ENCODE measurements at places on chromosomes 6 and 20.

DNA sequence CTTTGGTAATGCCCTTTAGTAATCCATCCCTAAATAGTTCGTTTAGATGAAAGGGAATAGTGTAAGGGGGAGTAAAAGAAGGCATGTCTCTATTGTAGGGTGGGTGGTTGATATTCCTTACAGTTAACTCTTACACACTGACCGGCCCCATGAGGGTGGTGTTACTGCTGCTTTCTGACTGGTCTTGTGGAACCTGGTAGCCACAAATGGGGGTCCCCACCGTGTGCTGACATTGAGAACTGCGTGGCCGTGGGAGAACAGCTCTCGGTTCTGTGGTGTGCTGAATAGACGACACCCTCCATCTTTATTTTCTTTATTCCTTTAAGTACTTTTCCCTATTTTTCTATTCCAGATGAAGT lies 19.3 kb downstream of the MRAP2 start:
- DNase-seq, result no peak

DNA sequence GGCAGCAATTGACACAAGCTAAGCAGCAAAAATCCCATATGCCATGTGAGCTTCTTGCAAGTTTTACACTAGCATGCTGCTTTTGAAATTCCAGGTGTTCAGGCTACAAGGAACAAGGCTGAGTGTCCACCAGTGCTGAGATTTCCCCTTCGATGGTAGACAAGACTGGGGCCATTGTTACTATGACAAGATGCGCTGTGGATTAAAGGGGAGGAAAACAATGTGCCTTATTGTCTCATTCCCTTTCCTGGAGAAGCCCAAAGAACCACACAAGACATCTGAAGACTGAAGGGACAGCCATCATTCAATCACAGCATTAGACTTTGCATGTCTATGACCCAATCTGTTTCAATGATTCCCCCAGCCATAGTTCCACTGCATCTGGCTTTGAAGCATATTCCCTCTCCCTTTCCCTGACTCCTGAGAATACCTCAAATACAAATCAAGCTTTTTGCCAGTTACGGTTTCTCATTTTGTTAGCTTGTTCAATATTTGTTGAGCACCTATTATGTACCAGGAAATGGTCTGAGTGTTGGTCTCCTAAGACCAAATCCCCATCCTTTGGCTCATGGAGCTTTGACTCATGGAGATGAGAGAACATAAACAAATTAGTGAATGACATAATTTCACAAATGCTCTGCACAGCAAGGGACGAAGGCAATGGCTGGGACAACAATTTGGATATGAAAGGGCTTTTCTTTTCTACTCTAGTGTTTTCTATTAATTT lies 23.4 kb upstream of the SCGN start:
- DNase-seq, result no peak

DNA sequence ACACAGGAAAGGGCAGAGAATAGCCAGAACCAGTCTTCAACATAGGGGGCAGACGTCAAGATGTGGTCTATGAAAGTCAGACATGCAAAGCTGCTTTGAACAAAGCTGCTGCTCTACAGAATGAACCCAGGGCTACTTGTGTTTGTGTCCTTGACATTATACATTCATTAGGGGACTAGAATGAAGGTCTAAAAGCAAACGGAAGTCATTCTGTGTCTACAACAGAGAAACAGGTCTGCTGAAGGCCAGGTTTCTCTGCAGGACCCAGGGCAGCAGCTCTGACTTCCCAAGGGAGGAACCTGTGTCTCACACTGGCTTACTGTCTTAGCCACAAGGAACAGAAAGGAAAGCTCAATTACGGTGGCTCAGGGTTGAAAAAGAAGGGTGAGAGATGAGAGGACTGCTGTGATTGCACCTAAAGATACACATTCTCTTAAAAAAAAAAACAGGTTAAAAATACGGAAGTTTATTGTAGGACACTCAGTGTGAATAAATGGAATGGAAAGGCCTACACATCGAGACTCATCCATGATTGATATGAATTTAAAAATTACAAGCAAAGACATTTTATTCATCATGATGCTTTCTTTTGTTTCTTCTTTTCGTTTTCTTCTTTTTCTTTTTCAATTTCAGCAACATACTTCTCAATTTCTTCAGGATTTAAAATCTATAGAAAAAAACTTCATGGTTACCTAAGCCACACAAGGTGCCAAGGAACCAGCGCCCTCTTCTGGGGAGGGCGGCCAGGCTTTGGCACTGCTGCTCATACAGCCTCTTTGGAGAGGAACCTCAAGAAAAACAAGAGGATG lies 6.7 kb downstream of the PSMA7 start:
- DNase-seq, result peak; percentile 68

- no peak for DNase-seq
Measured at GRCh38 chr20:51001430-51002265, 21.3 kb downstream of the KCNG1 start.

- no peak for DNase-seq
Measured at GRCh38 chr6:123533862-123534648, 102.7 kb downstream of the TRDN start.

- DNase-seq, result no peak
Measured at GRCh38 chr6:138035070-138035469, 72.1 kb downstream of the PERP start.

- no peak for DNase-seq
Measured at GRCh38 chr6:7960848-7961247, 50.3 kb upstream of the TXNDC5 start.

- no peak for DNase-seq
Measured at GRCh38 chr6:70709826-70710225, 42.1 kb downstream of the SMAP1 start.

GRCh38 chr6:108872141-108872557 lies 23.9 kb downstream of the ARMC2 start:
- DNase-seq, result peak; percentile 15

- DNase-seq, result no peak
Measured at GRCh38 chr6:10597499-10598001, 76.4 kb downstream of the GCNT2 start.

DNA sequence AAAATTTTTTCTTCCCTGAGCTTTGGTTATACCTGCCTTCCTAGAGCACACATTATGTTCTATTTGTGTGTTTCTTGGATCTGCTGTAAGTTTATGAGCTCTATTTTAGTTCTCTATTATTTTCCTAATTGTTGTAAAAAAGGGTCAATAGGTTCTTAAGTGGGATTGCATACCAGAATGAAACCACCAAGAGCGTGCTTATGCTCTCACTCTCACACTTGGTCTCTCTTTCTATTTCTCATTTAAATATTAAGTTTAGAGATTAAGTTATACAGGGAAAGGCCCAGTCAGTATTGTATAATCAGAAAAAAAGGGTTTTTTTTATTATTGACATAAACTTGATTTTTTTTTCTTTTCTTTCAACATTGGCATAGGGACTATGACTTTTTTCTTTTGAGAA lies 96.8 kb downstream of the RIMS1 start:
- no peak for DNase-seq

- no peak for DNase-seq
Measured at GRCh38 chr6:131997429-131998153, 46.4 kb upstream of the CCN2 start.

- no peak for DNase-seq
Measured at GRCh38 chr20:38892091-38892981, 33.9 kb upstream of the FAM83D start.

DNA sequence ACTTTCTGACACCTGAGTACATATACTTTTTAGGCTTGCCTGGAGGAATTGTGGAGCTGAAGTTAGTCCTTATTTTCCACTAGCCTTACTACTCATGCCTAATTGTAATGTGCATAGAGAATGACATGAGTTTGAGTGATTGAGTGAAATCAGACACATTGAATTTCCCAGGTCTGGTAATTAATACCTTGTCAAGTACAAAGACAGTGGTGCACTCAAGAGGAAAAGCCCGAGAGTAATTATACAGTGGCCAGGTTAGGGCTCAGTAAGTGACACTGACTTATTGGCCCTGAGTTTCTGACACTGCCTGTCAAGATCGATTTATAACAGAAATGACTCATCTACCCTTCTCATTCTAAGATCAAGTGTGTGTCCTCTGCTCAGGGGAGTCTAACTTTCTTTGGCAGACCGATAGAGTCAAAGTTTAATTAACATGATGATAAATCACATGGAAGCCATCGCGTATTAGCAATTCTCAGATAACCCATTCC lies 288.3 kb downstream of the TPBG start:
- no peak for DNase-seq
